ENCODE measurements at places on chromosomes 3 and 15.

- no peak for DNase-seq
Observed at GRCh38 chr15:98861188-98861587, 146.4 kb downstream of the PGPEP1L start.

DNA sequence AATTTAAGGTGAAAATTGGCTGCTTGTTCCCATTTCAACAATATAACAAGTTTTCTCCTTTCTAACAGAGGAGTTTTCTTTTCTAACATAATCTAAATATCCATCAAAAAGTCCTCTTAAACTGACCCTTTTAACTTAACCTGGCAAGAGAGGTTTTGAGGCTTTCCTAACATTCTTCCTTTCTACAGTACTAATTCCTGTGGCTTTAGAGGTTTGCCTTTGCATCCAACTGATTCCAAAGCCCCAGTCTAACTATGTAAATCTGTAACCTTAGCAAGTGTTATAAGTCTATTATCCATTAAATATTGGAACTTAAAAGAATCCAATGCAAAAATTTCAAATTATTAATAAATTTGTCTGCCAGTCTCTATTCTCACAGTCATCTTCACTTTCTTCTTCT, 134.1 kb downstream of the ISL2 start:
- no peak for DNase-seq

DNA sequence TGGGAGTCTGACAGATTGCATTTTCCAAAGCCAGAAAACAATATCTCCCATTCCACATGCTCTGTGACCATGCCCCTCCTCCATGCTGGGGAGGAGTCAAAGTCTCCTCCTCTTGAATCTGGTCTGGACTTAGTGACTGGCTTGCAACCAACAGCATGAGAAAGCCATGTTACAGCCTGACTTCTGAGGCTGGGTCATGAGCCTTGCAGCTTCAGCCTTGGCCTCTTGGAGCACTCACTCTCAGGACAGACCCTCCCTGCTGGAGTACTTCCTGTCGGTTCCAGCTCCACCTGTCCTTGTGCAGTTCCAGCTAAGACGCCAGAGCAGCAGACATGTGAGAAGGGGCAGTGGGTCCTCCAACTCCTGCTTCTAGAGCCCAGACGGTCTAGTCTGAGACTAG, 49.7 kb upstream of the RBSN start:
- no peak for DNase-seq

DNA sequence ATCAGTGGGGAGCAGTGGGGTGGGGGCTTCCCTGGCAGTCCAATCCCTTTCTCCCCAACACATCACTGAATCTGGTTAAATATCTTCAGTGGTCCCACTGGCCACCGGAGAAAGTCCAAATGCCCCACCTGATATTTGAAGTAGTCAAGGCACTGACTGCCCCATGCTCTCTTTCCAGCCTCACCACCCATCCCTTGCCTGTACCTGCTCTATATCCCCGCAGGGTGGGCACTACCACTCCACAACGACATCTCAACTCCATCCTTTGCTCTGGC, 101.7 kb downstream of the DAPK2 start:
- DNase-seq, result no peak
